ENCODE measurements at places on chromosomes 2 and 18. TPM values are rescaled to one million over a fixed set of nuclear protein-coding genes. Genes with fewer than 3 reads are reported as not detected.
A peak's percentile ranks its signal among the peaks of the same experiment; 100 is the strongest.

The NGEF gene
- polyA plus RNA-seq, result 0.11 TPM

The KIAA2012 gene
- polyA plus RNA-seq, result 0.13 TPM

The DCDC2C gene
- polyA plus RNA-seq, result not detected

The REEP1 gene
- polyA plus RNA-seq, result 0.28 TPM

The GALM gene
- 10.1 TPM for polyA plus RNA-seq

DNA sequence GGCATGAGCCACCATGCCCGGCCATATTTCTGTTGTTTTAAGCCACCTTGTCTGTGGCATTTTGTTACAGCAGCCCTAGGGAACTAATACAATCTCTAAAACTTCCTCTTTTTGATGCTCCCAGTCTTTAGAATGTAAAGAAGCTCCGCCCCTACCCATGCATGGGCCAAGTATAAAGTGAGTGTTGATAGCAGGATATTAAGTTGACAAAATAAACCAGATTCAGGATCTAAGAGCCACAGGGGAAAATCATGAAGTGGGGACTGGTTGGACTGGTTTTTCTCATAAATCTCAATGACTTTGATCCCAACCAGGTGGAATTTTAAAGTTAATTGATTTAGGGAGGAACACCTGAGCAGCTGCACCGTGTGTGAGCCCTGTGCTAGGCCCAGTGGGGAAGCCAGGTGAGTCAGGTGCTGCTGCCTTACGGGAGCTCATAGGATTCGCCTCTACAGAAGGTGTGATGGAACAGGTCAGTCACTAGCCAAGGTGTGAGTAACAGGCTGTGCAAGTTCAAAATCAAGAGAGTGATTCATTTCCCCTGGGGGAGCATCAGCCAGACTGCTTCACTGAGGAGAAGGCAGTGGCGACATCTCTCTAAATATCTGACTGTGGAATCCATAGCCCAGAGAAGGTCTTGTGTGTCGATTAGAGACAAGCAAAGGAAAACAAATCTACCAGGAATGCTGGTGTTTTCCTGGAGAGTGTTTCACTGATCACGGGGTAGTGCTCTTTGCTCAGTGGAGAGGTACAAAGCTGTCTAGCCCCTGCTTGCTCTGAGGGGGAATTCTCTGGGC, 63.0 kb upstream of the MSH2 start:
- no peak for DNase-seq

GRCh38 chr2:20013126-20013849, 820 bp upstream of the MATN3 start:
- DNase-seq, result no peak

DNA sequence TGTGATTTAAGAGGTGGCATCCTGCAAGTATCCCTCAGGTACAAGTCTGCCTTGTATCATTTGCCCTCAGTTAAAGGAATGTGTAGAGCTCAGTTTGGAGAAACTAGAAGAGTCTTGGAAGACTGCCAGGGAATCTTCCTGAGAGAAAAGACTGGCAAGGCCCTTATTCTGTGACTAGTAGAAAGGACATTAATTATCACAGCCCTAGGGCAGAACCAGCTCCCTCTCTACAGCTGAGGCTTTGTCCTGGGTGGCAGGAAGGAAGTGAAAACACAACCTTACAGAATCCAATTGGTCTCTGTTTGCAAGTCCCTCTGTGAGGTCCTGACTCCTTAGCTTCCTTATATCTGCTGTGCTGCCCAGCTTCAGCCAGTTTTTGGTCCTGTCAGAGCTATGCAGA, 385.9 kb upstream of the CYRIA start:
- DNase-seq, result no peak

DNA sequence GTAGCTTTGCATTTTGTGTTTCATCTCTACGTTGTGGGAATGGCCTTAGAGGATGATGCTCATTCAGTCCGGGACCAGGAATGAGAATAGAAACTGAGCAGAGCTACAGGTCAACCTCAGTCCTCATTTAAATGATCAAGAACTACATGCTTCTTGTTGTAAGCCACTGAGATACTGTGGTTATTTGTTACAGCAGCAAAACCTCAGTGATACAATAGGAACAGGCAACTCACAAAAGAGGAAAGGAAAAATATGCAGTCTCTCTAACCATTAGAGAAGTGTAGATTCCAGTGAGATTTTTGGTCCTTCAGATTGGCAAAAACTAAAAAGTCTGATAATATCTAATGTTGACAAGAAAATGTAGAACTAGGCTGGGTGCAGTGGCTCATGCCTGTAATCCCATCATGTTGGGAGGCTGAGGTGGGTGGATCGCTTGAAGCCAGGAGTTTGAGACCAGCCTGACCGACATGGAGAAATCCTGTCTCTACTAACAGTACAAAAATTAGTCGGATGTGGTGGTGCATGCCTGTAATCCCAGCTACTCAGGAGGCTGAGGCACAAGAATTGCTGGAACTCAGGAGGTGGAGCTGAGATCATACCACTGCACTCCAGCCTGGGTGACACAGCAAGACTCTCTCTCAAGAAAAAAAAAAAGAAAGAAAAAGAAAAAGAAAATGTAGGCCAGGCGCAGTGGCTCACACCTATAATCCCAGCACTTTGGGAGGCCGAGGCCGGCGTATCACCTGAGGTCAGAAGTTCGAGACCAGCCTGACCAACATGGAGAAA, 13.3 kb downstream of the CHCHD5 start:
- DNase-seq, result no peak

DNA sequence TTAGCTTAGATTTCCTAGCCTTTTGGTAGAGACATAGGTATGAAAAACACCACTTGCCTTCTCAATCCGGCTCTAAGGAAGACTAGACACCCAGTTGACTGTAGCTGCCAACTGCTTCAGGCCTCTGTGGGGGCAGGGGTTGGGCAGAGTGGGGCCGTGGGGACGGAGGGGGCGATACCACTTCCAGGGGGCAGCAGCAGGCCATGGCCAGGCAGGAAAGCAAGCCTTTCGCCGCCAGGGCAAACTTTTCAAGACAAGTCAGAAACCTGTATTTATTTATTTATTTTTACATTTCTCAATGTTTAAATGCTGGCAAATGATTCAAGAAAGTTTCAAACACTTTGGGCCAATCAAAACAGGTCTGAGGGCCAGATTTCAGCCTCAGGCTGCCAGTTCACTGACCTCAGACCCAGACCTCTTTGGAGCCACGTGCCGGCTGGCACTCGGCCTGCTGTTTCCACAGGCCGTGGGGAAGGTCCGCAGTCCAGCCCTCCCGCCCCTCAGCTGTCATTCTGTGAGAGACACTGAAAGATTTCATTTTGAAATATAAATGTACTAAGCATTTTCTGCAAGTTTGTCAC, 63.8 kb downstream of the MEX3C start:
- no peak for DNase-seq

GRCh38 chr2:8053216-8053615, 628.6 kb upstream of the ID2 start:
- DNase-seq, result peak; percentile 4

DNA sequence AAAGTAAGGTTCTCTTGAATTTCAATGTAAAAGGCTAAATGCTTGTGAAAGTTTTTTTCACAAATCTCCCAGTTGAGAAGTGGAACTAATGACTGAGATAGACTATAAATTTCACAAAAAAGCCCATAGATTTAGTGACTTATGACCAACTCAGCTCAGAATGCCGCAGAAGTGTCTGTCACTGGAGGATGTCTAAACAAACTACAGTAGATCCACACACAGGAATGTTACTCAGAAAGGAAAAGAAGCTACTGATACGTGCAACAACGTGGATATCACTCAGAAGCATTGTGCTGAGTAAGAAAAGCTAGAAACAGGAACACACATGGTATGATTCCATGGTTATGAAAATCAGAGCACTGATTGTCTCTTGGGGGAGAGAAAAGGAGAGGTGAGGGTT, 151.9 kb downstream of the DOCK10 start:
- DNase-seq, result no peak

DNA sequence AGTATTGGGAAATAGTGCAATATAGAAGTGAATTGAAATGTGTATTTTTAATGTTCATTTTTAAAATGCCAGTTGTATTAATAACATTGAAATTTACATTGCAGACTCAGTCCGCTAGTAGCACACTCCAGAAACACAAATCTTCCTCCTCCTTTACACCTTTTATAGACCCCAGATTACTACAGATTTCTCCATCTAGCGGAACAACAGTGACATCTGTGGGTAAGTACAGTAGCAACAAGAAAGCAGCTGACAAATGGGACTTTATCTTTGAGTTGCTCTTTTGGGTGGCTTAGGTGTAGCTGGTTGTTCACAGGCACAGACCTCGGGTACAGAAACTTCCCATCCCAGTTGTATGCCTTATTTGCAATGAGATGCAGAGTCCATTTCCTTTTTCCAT, 118.2 kb upstream of the IL1R2 start:
- DNase-seq, result no peak

DNA sequence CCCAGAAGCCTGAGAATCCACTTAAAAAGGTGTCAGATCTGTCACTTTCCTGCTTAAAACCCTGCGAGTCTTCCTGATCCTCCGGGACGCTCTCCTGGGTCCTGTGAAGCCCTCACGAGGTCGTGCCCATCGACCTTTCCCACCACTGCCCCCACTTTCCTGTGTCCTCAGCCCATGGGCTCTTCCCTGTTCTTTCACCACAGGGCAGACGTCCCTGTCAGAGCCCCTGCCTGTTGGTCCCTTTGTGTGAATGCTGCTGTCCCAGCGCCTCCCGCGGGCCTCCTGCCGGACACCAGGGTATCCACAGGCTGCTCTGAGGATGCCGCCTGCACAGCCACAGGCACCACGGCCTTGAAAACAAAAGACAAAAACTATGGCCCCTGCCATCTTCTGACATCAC, 125.6 kb downstream of the TMEM18 start:
- DNase-seq, result no peak

- DNase-seq, result no peak
These were observed 8.4 kb upstream of the HIBCH start for GRCh38 chr2:190327867-190328572.

DNA sequence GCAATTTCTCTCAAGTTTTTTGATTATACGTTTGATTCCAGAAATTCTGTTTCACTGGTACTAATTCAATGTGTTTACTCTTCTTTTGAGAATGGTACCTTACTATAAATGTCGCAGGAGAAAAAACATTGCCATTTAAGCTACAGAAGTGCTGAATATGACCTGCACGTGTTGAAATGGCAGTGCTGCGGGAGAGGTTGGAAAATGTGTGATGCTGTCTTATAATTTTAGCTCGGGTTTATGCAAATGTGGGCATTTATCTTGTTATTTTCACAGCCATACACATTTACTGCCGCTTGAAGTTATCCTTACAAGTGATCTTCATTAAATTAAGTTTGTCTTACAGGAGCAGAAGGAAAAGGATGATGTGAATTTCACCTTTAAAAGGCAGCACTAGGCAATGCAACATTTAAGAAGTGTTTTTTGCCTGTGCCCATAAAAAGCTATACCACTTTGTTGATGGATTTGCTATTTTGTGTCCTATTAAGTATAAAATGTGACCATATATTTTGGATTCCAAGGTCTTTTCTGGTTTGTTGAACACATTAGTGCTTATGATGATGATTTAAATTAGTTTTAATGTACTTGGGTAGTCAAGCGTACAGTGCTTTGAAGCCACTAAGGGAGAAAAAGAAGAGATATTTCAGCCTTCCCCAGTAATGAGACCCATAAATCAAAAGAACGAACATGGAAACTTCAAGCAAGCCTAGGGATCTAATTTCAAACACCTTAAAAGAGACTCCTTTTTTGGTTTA, 112.1 kb downstream of the LTBP1 start:
- DNase-seq, result no peak

DNA sequence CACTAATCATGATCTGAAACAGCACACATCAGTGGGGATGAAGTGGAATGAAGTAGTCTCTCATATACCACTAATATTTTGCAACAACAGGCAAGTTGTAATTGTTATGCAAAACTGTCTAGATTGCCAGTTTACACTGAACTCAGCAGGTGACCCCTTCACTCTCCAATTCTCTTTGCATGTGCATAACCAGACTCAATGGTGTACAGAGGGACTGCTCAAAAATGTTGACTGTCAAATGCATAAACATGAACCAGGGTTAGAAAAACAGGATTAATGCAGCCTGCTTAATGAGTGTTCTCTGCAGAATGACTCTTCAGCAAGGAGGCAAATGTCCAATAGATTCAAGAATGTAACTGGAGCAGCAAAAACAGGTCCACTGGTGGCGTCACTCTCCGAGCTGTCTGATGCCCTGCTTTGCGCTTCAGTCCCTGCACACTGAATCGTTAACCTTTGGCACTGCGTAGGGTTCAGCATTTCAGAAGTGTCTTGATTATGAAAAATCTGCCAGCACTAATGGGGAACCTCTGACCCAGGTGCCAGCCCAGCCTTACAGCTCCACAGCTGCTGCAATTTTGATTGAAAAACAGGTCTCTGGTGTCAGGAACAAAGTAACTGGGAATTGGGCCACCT, 209.3 kb downstream of the TDRD15 start:
- DNase-seq, result no peak

GRCh38 chr18:48472610-48473009, 63.4 kb upstream of the ZBTB7C start:
- DNase-seq, result no peak

GRCh38 chr2:95069465-95069864, 44.0 kb downstream of the MAL start:
- DNase-seq, result no peak

- no peak for DNase-seq
These were observed 240.7 kb downstream of the WDR7 start for GRCh38 chr18:56891870-56892269.

DNA sequence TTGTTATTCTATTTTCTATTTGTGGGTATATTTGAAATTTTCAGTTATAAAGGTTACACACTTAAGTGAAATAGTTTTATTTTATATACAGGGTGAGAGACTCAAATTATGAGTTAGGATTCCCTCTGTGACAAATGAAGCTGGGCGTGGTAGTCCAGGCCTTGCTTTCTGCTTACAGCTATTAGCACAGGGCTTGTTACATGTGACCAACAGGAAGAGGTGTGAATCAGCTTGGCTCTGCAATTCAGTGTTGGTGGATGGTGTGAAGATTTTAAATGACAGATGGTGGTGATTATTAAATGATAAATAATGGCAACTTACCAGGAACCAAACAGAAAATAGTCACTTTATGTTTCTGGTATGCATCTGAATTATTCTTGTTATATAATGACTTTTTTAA, 64.4 kb upstream of the NOSTRIN start:
- DNase-seq, result no peak

DNA sequence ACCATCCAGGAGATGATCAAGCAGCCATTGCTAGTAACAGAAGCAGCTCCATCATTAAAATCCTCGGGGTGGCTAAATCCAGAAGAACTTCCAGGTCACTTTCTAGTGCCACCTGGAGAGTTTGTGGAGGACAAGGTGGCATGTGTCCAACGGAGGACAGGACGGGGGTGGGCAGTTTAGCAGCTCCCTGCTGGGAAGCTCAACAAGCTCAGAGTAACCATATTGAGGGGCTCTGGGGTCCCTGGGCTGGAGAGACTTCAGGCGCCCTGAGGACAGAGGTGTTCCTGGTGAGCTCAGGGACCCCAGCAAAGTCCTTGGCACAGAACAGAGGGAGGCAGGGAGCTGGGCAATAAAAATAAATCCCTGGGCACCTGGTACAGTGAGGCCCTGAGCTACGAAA, 140.0 kb upstream of the FHL2 start:
- DNase-seq, result no peak

Measured in BJ (cell line).